ENCODE measurements at places on chromosomes 1 and 21.

DNA sequence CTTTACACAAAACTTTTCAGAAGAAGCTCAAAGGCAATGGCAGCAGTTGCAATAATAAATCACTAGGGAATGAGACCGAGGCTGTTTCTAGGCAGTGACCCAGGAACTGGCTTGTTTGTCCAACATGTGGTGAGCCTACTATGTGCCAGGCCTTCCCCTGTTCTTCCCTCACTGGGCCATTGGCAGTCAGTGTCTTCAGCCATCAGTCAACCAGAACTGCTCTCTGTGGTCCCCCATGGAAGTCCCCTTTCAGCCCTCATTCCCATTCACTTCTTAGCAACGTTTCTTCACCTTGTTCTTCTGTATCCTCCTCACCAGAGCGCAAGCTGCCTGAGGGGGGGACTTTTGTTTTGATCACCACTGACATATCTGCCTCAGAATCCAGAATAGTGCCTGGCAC lies 274.1 kb downstream of the RRAGC start:
- DNase-seq, result no peak

- no peak for DNase-seq
Observed at GRCh38 chr1:118984722-118985639, 3.2 kb downstream of the TBX15 start.

- no peak for DNase-seq
Observed at GRCh38 chr1:2644591-2645101, 11.8 kb upstream of the MMEL1 start.

- DNase-seq, result no peak
Observed at GRCh38 chr1:31032266-31032665, 33.3 kb downstream of the PUM1 start.

GRCh38 chr1:238318294-238319110 lies 427.8 kb upstream of the ZP4 start:
- no peak for DNase-seq

GRCh38 chr1:163035446-163036249 lies 33.5 kb upstream of the RGS4 start:
- peak; percentile 94 for DNase-seq

- no peak for DNase-seq
Observed at GRCh38 chr1:97427371-97427770, 493.5 kb downstream of the DPYD start.

GRCh38 chr1:110060034-110060661 lies 10.3 kb downstream of the ALX3 start:
- DNase-seq, result peak; percentile 75

- no peak for DNase-seq
Observed at GRCh38 chr1:181128592-181129497, 40.3 kb downstream of the IER5 start.

- peak; percentile 26 for DNase-seq
Observed at GRCh38 chr1:230822092-230822581, 46.2 kb downstream of the C1orf198 start.

DNA sequence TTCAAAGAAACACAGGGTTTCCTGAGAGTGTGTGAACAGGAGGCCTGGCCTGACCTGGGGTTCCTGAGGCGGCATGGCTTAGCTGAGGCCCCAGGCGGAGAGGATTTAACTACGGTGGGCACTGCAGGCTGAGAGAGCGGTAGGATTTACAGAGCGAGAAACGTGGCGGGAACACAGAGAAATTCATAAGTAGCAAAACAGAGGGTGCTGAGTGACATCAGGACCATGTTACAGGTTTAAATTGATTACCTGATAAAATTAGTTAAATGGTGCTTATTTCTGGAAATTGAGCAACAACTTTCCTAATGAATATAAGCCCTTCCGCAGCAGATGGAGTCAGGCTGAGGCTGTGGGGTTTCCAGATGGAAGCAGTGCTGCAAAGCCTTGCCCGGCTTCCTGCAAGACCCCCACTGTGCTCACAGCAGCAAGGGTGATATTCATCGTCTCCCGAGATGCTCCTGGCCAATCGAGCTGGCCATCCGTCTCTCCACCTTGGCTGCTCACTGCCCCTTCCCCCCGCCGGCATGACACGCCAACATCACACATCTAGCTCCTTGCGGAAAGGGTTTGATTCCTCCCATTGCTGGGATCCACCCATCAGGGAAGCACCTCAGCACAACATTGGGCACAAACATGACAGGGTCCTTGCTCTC lies 69.4 kb upstream of the MORC3 start:
- no peak for DNase-seq

- no peak for DNase-seq
Observed at GRCh38 chr1:175715742-175716141, 27.7 kb downstream of the TNR start.

DNA sequence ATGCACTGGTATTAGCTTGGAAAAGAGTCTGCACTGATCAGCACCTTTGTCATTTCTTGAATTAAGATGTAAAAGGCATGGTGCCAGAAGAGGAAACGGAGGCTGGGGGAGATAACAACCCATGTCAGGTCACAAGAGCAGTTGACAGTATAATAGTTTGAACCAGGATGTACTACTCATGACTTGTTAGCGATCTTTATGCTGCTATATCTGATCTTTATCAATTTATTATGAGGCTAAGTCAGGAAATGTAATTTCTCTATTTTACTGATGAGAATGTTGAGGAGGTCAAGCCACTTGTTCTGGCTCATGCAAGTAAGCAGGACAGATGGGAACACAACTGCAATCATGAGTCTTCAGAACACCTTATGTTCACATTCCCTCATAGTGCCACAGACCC lies 41.4 kb downstream of the RGS5 start:
- no peak for DNase-seq

DNA sequence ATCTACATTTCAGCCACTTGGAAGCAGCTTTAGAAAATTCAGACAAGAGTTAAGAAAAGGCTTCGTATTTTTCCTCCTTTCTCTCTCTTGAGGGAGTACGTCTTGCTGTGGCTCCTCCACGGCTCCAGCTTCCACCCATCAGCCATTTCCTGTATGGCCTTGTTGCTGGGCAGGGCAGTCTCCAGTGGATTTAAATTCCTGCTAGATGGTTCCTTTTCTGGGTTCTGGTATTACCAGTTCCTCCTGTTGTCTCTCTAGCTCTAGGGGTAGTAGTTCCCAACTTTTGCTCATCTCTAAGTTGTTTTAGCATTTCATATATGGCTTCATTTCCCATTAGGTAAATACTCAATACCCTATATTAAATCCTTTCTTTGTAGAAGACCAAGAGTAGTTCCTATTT lies 1098.3 kb downstream of the ADGRL2 start:
- DNase-seq, result no peak

DNA sequence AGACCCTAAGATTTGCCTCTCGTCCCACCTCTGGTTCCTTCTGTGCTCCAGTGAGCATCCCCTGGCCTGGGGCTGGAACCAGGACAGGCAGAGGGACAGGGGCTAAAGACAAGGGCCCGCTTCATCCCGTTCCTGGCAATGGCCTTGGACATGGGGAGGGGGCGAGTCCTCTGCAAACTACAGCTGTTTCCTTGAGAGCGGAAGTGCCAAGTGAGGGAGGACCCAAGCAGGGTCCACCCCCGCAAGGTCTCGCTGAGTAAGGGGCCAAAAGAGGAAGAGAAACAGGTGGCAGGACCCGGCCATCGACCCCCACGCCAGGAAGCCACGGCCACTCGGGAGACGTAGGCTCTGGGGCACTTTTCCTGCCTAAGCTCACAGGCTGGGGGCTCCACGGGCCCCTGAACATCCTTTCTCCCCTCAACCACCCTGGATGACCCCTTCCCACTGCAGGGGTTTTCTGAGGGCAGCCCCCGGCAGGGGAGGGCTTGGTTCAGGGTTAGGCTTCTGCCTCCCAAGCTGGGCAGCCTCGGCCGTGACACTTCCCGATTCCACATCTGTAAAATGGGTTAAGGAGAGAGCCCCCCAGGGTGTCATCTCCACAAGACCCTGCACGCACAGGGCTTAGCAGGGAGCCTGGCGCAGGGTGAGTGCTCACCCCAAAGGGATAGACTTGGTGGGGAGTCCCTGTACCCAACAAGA lies 17.9 kb upstream of the PLEKHG5 start:
- DNase-seq, result no peak

DNA sequence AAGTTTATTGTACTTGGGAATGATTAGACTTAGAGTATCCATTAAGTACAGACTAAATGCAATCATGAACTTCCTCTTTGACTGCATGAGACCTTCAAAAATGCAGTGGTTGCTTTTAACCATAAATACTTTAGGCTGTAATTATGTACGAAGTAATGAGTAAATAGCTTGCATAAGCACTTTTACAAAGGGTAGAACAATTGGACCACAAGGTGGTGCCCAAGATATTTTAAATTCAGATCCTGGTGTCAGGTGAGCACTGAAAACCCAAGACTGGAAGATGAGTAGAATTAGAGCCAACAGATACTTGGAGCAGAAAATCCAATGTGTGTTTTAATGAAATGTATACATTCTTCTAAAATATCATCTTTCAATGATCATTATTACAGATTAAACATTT lies 43.4 kb upstream of the RHOU start:
- DNase-seq, result peak; percentile 44

DNA sequence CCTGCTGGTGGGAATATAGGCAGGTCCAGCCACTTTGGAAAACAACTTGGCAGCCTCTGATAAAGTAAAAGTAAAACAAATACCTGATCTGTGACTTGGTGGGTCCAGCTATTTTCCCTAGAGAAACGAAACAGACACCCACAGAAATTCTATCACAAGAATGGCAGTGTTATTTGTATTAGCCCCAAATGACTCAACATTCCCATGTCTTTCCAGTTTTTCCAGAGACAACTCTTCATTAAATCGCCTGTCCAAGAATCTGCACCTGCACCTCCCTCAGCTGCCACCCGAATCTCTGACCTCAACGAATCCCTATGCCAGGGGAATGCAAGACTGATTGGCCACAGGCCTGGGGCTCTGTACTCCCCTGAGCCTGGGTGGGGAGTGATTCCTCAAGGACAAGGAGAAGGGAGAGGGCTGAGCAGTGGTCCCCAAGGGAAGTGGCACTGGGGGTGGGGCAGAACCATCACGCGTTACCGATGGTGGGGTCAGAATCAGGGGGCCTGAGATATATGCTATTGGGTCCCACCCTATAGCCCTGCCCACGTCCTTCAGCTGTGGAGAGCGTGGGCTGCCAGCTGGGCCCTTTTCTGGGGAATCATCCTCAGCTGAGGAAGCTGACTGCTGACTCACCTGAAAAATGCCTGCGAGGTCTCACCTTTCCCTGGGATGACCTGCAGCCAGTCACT lies 553.0 kb downstream of the PTPRU start:
- DNase-seq, result no peak

- DNase-seq, result peak; percentile 69
Observed at GRCh38 chr1:48619539-48619938, 147.5 kb upstream of the SPATA6 start.

DNA sequence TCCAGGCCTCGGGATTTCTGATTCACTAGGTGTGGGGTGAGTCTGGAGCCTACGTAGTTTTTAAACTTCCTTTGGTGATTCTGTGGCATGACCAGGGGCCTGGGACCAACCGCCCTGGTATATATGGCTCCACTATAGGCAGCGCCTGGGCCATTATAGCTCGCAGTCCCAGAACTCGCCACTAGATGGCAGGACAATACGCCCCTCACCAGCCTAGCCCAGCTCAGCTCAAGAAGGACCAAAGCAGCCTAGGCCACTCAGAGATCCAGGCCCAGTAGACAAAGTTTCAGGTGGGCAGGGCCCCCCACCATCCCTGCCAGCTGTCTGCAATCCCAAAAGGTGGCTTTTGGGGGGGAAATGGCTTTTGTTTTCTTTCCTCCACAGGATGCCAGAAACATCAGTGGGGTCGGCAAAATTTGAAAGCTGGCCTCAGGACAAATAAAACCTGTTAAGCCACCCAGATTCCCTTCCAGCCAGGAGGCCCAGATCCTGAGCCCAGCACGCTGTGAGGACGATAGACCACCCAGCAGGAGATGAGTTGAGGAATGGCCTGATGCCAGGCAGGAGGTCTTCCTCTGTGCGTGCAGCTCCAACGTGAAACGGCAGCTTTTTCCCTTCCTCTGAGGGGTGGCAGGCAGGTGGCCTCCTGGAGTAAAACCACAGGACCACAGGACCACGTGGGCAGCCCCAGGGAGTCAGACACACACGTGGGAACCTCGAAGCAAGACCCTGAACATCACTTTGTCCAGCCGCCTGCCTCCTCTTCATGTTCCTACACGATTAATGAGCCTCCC lies 24.8 kb upstream of the TMEM51 start:
- peak; percentile 80 for DNase-seq

- DNase-seq, result no peak
Observed at GRCh38 chr1:245791410-245792312, 636.9 kb downstream of the KIF26B start.

GRCh38 chr1:189149547-189150375 lies 1327.9 kb downstream of the BRINP3 start:
- peak; percentile 78 for DNase-seq

DNA sequence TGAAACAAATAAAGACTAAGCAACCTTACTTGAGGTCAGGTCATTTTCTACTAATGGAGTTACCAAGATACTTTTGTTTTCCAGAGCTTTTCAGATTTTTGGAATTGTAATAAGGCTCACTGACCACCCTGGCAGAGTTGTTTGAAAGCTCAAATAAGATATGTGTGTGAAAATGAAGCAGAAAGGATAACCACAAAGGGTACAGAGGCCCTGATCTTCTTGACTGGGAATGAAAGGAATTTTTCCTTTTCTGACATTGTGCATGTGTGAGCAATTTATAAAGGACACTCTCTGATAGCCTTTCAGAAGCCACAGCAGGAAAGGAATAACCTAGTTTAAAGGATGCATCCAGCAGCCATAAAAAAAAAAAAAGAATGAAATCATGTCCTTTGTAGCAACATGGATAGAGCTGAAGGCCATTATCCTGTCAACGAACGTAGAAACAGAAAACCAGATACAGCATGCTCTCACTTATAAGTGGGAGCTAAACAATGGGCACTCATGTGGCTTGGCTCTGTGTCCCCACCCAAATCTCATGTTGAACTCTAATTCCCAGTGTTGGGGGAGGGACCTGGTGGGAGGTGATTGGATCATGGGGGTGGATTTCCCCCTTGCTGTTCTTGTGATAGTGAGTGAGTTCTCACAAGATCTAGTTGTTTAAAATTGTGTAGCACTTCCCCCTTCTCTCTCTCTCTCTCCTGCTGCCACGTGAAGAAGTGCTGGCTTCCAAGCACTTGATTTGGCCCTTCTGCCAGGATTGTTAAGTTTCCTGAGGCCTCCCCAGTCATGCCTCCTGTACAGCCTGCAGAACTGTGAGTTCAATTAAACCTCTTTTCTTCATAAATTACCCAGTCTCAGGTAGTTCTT lies 3.1 kb upstream of the SRP9 start:
- no peak for DNase-seq

- DNase-seq, result no peak
Observed at GRCh38 chr1:2283991-2284895, 56.1 kb downstream of the SKI start.

DNA sequence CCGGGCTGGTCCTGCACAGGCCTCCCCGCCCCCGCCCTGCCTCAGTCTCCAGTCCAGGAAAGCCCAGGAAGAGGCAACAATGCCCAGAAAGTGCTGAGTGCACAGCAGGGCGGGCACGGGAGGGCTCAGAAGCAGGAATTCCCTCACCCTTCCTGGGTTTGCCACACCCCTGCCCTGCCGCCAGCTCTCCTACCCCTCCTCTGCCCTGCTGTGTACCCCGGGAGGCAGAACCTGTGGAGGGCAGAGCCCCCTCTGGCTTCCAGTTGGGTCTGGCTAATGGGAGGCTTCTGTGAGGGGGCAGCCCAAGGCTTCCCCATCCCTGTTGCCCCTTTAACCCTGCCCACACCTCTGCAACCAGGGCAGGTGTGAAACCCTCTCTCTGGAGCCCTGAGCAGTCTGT lies 47.5 kb upstream of the CSF3R start:
- DNase-seq, result no peak

GRCh38 chr1:116855191-116855619 lies 54.5 kb upstream of the PTGFRN start:
- DNase-seq, result peak; percentile 69

Measured in Daoy (cell line).